ENCODE measurements at places on chromosomes 3 and 15.

DNA sequence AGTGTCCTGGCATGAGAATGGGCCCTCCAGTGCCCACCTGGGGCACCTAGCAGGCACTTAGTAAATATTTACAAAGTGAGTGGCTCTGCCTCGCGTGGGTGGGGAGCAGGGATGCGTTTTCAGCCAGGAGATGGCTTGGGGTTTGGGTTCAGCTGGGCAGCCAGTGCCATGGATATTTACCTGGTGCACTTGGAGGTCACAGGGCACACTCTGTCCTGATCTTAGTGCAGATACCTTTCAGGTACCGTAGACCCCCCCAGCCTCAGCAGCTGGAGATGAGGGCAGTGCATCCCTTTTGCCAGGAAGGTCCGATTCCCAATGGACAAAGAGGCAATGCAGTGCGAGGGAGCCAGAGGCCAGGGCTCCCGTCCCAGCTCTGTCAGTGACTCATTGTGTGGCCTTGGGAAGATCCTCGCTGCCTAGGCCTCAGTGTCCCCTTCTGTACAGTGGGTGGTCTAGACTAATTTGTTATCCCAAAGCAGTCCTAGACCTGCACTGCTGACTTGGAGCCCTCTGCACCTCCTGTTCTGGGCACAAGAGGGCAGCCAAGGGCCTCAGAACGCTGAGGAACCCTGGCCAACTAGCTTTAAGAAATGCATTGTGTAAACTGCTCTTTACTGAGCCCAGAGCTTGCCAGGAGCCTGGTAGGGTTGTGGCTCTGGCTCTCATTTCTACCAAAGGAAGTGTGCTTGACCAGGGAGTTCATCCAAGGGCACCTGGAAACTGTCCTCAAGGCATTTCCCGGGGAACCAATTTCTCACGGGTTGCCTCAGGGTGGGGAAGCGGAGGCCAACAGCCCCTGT is 16.0 kb downstream of the HDAC11 start:
- peak; percentile 53 for DNase-seq

- DNase-seq = no peak
These were observed 170.8 kb downstream of the IGSF11 start for GRCh38 chr3:118863731-118864322.

DNA sequence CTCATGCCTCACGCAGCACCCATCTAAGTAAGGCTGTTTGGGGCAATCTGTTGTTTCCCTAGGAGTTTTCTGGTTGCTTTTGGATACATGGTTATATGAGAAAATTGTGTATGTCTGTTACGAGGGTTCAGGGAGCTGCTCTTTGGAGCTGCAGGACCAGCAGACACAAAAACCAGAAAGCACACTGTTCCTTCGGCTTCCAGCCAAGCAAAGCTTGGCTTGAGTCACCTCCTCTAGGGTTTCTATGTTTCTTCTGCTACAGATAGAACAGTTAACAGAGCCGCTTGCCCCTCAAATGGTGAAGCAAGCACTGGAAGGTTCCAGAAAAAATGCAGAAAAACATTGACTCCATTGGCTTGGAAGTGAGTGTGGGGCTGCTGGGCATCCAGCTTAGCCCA is 49.2 kb upstream of the CTDSPL start:
- no peak for DNase-seq

- DNase-seq = peak; percentile 20
These were observed 7.6 kb upstream of the TMEM44 start for GRCh38 chr3:194640829-194641228.

- no peak for DNase-seq
These were observed 24.1 kb downstream of the CX3CR1 start for GRCh38 chr3:39255503-39256325.

DNA sequence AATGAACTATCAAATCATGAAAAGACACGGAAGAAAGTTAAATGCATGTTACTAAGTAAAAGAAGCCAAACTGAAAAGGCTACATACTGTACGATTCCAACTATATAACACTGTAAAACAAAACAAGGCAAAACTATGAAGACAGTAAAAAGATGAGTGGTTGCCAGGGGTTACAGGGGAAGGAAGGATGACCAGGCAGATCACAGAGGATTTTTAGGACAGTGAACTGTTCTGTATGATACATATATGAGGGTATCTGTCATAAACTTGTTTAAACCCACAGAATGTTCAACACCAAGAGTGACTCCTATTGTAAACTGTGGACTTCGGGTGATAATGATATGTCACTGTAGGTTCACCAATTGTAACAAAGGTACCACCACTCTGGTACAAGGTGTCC is 60.6 kb downstream of the CHSY1 start:
- DNase-seq = no peak

DNA sequence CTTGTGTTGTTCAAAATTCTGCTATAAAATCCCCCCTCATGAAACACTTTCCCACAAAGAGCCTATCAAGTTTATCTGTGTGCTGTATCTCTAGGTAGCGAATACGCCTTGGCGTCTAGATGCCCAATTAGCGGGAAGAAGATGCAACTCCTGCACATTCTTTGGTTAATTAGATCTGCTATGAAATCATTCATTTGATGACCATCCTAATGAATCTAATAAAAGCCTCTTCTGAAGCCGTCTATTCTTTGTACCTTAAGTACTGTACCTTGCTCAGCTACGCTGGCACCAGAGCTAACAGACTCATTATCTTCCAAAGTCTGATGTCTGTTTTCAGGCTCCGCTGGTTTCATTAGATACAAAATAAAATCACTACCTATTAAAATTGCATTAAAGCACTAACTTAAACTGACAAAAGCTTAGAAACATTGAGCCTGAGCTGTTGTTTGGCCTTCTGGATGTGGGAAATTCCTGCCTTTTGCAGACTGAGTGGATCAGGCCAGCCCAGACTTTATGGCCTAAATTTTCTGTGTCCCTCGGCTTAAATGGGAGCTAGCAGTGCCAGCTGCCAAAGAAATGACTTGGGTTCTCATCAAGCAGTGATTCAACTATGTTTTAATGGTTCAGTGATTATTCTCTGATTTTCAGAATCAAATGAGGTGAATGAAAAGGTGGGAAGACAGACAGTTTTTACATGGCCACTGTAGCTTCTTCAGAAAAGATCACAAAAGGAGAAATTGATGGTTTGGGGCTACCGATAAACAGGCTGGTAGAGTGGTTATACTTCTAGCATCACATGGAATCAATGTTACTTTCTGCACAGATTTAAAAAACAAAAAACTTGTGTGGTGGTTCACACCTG is 28.4 kb upstream of the CHST2 start:
- no peak for DNase-seq

Measured in stimulated activated CD8-positive, alpha-beta memory T cell treated with anti-CD3 and anti-CD28 coated beads, Interleukin-4, amount 100 ng/mL, for 24 hours (primary cell).